HTR-8/SVneo (cell line): ENCODE measurements at places on chromosomes 11 and 22.

DNA sequence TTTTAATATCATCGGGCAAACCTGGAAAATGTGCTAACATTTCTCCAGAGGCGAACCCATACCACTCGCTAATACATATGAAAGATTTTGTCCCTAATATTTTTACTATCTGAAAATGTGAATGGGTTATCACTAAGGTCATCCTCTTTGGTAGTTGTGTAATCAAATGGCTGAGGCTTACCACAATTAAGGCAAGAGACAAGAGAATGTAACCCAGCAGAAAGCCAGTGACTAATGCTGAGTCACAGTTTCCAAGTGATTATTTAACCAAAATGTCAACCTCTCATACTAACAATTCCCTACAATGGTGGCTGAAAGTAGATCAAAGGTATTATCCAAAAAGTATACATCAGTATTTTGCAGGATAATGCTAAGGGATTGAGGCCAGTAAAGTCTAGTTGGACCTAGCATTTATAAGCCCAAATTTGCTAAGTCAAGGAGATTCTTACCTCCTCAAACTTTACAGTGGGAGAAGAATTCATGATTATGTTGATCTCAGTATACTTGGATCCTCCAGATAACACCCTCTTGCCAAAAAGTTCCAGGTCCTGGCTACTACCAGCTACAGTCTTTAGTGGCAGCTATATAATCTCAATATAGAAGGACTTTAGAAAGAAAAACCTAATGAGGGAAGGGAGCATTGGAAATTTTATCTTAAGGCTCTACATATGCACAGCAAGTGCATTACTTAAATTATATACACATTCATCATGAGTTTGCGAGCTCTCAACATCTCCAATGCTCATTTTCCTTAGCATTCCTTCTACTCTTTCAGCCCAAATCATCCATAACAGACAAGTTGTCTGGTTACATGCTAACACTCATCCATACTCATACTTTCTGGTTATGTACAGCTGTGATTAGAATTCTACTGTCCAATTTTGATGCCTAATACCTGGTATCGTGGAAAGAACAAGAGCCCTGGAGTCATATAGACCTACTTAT lies 25.4 kb downstream of the SIK3 start:
- DNase-seq = peak; percentile 78

- no peak for DNase-seq
These were observed 366.7 kb upstream of the NARS2 start for GRCh38 chr11:78941226-78941851.

- DNase-seq = no peak
These were observed 553.7 kb downstream of the MN1 start for GRCh38 chr22:27247701-27248434.

- DNase-seq = no peak
These were observed 18.4 kb downstream of the RTL6 start for GRCh38 chr22:44479662-44480061.

GRCh38 chr11:10930972-10931760 lies 73.3 kb upstream of the ZBED5 start:
- DNase-seq = peak; percentile 52

- DNase-seq = peak; percentile 55
These were observed 2.1 kb downstream of the WEE1 start for GRCh38 chr11:9575260-9576240.

- no peak for DNase-seq
These were observed 2.1 kb downstream of the OAF start for GRCh38 chr11:120212926-120213325.

- no peak for DNase-seq
These were observed 20.4 kb downstream of the RSPH14 start for GRCh38 chr22:23121424-23121823.

DNA sequence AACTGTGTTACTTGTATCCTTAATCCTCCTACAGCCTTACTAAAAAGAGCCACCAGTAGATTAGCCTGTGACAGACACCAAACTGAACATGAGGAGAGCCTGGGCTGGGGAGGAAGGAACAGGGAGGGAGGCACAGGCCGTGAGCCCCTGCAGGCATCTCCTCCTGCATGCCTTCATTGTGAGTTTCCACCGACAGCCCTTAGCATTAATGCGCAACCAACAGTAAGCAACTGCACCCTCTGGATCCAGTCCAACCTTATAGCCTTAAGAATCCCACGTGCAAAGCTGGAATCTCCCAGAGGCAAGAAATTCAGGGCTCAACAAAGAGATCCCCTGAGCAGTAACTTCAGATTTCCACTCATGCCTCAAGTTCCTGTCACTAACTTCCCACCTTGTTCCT lies 84.6 kb downstream of the ETS1 start:
- DNase-seq = no peak

- DNase-seq = no peak
These were observed 31.8 kb upstream of the CELSR1 start for GRCh38 chr22:46569055-46569847.

- DNase-seq = no peak
These were observed 3.8 kb upstream of the NPAS4 start for GRCh38 chr11:66417000-66417399.

DNA sequence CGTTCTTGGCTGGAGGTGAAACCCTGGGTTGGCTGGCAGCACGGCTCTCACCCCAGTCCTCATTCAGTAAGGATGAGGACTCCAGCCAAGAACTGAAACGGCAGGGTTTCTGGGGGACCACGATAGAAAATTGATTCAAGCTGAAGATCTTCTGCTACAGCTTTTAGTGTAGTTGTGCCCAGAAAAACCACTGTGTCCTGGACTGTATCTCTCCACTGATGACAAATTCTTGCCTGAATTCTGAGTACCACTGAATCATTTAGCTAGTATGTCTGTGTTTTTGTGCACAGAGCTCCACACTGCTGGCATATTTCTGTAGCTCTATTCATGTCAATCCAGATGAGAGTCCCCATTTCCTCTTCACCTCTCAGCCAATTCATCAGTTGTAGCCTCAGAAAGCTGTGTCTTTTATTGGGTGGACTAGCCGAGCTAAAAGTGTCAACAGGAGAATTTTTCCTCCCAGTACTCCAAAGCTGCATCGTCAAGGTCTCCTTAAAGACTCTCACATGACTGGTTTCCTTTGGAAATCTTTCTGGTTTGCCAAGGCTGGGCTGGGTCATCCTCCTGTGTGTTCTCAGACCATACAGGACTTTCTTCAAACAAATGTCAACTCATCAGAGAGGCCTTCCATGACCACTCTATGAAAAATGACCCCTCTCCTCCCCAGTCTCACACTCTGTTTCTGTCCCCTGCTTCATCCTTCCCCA lies 144.6 kb downstream of the LDLRAD3 start:
- DNase-seq = no peak

DNA sequence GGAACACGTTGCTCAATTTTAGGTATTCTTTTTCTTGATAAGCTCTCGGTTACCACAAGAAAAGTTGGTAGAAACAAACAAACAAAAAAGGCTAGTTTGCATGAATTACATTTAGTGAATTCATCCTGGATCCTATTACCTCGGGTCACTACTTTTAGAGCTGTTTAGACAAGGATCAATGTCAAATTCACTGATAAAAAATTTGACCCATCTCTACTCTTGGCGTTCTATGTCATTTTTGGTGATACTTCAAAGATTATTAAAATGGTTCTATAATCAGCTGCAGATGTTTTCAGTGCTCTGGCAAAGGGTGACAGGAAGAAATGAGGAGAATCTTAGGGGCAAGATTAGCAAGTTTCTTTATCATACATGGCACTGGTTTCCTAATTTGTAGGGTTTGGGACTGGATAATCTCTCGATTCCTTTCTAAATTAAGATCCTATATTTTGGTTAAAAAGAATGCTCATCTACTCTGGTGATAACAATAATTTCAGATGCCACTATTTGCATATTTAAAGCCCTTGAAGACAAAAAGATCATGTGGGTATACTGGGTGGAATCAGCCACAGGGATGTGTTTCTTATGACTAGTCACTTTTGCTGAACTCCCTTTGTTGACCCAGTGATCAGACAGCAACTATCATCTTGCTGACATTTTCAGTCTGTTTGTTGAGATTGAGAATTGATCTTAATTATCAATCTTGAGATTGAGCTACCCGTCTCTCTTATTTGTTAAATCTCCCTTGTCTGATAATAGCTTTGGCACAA lies 442.9 kb downstream of the AASDHPPT start:
- DNase-seq = no peak

DNA sequence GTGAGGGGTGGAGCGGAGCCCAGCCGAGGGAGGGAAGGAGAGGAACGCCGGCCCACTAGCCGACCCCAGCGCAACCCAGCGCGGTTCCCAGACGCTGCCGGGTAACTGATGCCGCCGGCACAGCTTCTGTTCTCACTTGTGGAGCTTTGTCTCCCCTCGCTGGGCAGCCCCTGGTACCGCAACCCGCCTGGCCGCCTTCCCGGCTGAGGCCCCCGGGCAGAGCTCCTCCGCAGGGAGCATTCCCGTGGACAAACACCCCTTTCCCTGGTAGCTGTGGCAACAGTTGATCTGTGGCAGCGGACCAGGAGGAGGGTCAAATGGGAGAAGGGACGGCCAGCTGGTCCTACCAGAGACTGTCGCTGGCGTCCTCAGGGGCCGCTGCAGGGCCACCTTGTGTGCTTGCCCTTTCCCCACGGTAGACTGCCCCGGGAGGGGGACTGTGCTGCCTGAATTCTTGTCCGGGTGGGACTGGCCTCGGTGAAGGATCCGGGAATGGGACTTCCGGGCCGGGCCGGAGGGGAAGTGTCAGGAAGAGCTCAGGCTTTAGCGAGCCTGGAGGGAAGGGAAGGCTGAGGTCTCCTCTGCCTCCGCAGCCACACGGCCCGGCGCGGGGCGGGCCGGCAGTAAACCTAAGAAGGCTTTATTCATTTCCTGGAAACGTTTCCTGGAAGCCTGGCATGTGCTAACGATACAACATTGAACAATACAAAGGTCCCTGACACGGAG lies 468.0 kb downstream of the OPCML start:
- DNase-seq = peak; percentile 15

- no peak for DNase-seq
These were observed 300.2 kb downstream of the LARGE1 start for GRCh38 chr22:33620085-33620484.

DNA sequence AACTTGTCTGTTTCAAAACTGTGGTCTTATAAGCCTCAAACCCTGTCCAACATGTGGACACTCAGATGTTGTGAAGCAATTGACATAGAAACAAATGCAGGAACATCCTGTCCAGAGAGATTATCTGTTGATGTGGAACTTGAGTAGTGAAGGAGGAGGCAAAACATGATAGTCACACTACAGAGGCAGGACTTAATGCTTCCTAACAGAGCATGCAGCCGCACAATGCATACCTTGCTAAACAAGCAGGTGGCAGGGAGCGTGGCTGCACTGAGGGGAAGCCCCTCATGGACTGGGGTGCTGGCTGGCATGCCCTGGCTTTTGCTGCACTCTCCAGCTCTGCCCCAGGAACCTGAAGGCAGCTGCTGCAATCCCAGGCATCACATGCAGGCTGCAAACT lies 5.3 kb downstream of the C22orf39 start:
- DNase-seq = no peak

- no peak for DNase-seq
These were observed 180.7 kb upstream of the NCAM1 start for GRCh38 chr11:112780351-112781087.

DNA sequence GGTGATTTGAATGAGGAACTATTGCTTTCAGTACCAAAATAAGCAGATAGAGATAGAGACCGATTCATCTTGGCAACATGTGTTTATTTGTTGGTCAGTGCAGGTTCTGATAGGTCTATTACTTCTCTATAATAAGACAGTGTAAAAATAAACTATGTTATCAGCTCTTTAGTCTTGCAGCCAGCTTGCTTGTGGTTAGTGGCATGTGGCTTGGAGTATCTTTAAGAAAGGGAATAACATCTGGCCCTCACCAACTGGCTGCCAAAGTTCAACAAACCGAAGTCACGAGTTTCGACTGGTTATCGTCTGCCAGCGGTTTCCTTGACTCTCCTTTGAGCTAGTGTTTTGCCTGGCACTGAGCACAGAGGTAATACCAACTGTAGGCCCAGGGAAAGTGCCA lies 71.8 kb downstream of the CTTN start:
- no peak for DNase-seq

DNA sequence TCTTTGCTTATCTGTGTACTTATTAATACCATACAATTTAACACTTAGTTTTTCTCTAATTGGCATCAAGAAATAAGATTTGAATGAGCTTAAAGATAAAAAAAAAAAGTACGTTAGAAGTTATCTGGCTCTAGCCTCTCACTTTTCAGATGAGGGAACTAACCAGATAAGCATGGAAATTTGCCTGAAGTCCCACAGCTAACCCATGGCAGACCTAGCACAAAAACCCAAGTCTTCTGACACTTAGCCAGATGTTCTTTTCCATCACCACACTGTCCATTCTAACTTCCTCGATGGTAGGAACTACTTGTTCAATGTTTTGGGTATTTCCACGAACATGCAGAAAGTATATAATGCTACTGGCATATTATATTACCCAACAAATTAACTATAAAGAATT lies 7.4 kb upstream of the SOX6 start:
- no peak for DNase-seq
